NCI-H524 treated with DMSO at 0.1 percent for 48 hours (cell line): ENCODE measurements at places on chromosomes 7 and 10.

DNA sequence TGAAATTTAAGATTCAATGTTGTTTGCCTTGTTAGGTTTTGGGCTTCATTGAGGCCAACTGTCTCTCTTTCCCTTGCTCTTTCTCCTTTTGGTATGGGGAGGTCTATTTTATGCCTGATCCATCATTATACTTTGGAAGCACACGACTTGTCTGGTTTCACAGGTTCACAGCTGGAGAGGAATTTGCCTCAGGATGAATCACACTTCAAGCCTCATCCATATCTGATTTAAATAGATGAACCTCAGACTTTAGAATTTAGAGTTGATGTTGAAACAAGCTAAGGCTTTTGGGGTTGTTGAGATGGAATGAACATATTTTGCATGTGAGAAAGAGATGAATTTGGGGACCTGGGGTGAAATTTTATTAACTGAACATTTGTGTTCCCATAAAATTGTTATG is 150.5 kb upstream of the IGFBP3 start:
- DNase-seq: no peak

DNA sequence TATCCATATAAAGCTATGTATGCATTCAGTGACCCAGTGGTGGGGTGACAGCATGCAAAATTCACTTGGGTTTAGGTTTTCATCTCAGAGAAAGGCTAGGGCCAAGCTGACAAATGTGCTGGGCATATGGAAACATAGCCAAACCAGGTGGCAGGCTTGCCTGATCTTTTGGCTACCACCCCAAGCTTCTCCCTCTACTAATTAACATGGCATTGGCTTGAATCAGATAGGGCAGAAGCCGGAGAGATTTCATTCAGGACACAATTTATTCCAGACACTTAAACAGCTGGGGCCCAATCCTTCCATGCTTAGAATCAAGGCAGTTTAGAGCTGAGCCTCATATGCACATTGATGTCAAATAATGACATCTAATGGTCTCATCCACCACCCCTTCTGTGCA is 95.5 kb upstream of the AGK start:
- no peak for DNase-seq

- no peak for DNase-seq
Observed at GRCh38 chr10:27513451-27514191, 9.5 kb downstream of the RAB18 start.

DNA sequence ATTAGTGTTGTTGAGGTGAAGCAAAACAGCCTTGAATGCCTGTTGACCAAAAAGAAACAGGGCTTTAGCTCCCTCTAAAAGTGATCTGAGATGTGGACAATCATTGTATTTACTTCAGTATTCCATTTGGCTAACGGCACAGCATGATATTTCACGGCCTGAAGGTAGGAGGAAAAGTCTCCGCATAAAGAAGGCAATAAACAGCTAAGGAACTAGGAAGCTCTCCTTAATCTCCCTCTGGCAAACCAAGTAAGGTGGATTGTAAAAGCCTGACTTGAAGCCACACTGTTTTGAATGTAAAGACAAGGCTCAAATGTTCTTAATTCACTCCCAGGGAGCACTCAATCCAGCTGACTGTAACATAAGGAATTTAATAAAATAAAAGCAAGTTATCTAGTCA is 160.0 kb upstream of the ZNF804B start:
- DNase-seq: no peak

DNA sequence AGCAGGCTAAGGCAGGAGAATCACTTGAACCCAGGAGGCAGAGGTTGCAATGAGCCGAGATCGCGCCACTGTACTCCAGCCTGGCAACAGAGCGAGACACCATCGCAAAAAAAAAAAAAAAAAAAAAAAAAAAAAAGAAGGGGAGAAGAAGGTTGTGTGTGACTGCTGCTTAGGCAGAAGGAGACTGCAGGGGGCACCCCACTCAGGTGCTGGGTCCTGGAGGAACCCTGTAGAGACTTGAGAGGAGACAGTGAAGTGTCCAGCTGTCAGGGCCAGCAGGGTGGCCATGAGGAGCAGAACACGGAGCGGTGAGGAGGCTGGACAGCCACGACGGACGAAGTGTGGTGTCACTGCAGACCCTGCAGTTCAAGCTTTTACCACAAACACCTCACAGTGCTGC is 99.0 kb upstream of the NMT2 start:
- DNase-seq: no peak
